ENCODE measurements at places on chromosomes 2 and 18. TPM values are rescaled to one million over a fixed set of nuclear protein-coding genes. Genes with fewer than 3 reads are reported as not detected.

FOXI3 gene
- not detected for total RNA-seq

ATOH8 gene
- total RNA-seq: 0.10 TPM

HDHD2 gene
- total RNA-seq: 44.7 TPM

NT5DC4 gene
- not detected for total RNA-seq

WNT6 gene
- total RNA-seq: not detected

RASGRP3 gene
- total RNA-seq: 5.8 TPM

IL1R2 gene
- not detected for total RNA-seq

SERPINB10 gene
- total RNA-seq: not detected

CFAP65 gene
- total RNA-seq: not detected

MC5R gene
- not detected for total RNA-seq

GRHL1 gene
- total RNA-seq: 0.36 TPM

LIMS4 gene
- 1.6 TPM for total RNA-seq

PRSS56 gene
- not detected for total RNA-seq

POMC gene
- total RNA-seq: 2.8 TPM

C2orf81 gene
- 3.8 TPM for total RNA-seq

All from activated naive CD4-positive, alpha-beta T cell treated with anti-CD3 and anti-CD28 coated beads, Interleukin-2, amount 10 ng/mL, durations not matched to agents 5 hours and 36 hours (primary cell).